Uterus (tissue), 4 donors: ENCODE measurements at places on chromosomes 12 and 14. TPM values are rescaled to one million over a fixed set of nuclear protein-coding genes. Genes with fewer than 3 reads are reported as not detected.

DNA sequence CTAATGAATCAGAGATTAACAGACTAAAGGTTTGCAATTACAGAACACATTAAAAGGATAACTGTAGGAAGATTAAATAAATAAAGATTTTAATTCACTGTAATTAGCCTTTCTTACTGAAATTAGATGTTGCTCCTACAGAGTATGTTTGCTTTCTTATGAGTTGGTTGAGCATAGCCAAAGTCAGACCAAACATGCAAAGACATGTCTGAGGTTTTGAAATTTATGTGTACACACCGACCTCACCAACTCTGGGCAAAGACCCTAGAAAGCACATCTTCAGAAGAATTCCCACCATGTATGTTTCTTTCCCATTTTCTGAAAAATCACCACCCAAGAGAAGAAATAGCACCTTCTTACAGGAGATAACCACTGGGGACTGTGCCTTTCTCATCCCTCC is 159.2 kb downstream of the PAX9 start:
- no peak for DNase-seq

DNA sequence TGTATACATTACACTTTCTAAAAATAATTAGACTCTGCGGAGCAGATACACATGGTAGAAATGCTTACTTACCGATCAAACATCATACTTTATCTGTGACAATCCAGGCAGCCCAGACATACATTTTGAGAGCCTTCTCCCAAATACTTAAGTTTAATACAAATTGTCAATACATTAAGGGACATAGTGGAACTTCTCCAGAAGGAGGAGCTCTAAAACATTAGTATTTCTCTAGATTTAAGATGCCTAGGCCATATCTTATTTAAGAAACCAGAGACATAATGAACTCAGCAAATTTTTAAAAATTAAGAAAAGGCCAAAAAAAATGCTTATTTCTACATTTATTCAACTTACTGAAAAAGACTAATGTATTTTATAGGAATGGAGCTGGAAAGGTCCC is 16.1 kb downstream of the ACSM4 start:
- no peak for DNase-seq

HCAR2 gene
- not detected for total RNA-seq

DNA sequence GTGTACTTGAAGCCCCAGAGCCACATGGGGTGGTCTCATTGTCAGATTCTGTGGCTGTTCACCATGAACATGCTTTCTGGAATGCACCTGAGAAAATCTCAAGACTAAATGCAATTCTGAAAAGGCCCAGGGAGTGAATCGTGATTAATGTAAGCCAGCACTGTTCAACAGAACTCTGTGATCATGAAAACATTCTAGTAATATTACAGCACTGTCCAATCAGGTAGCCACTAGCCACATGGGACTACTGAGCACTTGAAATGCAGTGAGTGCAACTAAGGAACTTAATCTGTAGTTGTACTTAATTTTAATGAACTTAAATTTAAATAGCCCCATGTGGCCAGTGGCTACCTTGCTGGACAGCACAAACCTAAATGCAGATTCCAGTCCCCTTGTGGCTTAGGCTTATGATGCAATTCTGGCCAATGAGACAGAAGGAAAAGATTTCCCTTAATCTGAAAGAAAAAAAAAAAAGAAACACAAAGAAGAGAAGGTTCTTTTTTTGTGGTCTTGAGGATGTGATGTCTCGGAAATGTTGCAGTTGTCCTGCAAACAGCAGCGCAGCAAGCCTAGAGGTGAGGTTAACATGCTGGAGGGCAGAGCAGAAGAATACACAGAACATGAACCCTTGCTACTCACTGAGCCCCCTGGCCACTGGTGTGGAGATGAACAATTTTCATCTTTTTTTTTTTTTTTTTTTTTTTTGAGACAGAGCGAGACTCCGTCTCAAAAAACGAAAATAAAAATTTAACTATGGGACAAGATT is 48.2 kb downstream of the SPPL3 start:
- no peak for DNase-seq

DNA sequence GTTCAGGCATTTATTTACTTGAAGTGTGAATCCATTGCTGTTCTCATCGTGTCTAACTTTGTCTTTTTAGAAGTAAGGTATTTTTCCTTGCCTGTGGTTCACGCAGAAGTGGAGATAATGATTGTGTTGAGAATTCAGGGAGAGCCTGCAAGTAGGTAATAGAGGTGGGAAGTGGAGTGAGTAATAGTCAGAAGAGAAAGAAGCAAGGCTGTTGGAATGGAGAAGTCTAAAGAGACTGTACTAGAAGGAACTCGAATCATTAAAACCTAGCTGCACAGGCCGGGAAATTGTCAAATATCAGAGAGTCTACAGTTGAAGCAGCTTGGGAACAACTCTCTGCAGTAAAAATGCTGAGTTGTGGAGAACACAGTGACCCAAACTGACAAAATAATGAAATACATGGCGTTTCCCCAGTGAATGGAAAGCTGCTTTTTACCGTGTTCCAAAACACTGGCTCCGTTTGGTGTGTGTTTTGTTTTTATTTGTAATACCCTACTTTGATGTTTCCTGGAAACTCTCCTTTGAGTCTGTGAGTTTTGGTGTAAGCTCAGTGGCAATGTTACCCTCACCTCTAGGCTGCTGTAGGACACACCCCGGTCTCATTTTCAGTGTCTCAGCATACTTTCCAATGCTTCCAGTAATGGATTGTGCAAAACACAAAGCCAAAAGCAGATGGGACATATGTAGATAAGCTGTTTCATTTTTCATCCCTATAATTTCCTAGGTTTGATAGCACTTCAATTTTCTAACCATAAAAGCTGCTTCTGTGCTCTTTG is 146.6 kb downstream of the CRADD start:
- DNase-seq, result no peak

DNA sequence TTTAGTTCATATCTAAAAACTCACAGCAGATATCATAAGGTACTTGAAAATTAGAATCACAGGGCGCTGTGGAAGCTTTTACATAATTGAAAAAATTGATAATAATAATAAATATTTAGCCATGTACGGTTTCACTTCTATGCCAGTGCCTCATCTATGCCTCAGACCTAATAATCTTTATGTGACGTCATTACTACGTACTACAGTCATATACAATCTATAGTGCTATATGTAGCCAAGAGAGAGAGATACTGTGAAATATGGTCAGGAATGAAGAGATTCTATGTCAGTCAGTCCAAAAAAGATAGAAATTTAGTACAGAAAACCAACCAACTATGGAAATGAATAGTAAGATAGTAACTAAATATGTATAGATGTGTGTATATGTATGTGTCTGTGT is 1010.5 kb downstream of the NRXN3 start:
- no peak for DNase-seq

ZFHX2 gene
- total RNA-seq, result not detected

DNA sequence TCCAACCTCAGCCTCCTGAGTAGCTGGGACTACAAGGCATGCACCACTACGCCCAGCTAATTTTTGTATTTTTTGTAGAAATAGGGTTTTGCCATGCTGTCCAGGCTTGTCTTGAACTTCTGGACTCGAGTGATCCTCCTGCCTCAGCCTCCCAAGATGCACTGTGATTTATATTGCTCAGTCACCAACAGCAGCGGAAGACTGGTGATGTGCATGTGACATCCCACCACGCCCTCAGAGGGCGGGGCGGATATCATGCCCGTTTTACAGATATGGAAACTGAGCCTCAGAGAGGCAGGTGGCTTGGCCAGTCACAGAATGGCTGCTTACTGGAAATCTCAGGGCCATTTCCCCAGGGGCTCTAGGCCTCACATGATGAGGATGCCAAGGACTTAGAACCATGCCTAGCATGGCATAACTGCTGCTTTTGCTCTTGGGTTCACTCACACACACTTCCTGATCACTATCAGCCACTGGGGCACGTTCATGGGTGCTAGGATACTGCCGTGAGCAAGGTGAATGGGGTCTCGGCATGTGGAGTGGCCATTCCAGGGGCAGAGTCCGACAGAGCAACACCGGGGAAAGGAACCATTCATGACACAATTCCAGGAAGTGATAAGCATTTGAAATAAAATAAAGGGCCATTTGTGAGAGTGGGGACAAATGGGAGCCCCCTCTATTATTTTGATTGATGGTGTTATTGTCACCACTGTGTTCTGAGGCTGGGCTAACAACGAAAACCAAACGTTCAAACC is 31.9 kb downstream of the RBM19 start:
- no peak for DNase-seq

OASL gene
- 0.82 TPM for total RNA-seq

DNA sequence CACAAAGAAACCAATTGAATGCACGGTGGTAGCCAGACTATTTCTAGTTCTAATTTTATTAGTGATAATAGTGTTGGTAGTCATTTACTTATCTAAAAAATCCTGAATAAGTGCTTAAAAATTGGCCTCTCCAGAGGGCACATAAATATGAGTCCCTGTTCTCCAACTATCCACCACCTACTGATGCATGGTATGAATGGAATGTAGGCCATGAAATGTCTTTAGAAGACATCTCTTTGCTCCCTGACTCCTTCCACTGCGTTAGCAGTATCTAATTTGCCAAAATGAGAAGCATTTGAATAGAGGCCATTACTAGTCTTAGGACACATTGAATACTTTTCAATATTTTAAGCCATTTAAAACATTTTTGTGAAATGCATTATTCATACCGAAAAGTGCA is 261.7 kb downstream of the LRFN5 start:
- no peak for DNase-seq

DNA sequence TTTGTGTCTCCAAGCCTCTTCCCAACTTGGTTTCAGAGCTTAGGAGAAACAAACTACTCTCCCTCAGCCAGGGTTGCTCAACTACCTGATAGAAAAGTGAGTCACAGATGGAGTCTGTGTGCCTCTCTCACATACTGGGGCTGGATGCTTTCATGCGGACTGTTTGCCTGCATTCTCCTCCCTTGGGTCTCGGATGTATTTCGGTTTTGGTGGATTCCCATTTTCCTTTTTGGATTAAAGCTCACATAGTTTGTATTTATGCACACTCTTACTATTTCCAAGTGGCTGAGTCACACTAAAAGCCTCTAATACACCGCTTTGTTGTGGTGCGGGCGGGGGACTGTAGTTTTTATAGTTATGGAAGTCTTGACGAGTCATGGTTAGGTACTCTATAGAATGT is 505.4 kb downstream of the LRFN5 start:
- no peak for DNase-seq

DNA sequence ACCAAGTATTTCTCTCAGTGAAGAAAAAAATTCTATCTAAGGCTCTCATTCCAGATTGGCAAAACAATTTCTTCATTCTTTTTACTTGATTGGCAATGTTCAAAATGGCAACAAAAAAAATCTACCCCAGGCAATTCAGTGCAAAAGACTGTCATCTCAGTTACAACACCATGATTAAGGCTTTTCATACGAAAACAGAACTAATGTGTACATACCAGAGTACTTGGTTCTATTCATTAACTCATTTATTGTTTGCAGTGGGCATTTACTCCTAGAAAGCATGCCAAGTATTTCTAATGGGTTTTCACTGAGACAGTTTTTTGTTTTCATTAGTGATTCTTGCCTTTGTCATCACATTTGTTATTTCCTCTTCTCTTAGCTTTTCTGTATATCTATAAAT is 33.0 kb downstream of the DBX2 start:
- no peak for DNase-seq

DNA sequence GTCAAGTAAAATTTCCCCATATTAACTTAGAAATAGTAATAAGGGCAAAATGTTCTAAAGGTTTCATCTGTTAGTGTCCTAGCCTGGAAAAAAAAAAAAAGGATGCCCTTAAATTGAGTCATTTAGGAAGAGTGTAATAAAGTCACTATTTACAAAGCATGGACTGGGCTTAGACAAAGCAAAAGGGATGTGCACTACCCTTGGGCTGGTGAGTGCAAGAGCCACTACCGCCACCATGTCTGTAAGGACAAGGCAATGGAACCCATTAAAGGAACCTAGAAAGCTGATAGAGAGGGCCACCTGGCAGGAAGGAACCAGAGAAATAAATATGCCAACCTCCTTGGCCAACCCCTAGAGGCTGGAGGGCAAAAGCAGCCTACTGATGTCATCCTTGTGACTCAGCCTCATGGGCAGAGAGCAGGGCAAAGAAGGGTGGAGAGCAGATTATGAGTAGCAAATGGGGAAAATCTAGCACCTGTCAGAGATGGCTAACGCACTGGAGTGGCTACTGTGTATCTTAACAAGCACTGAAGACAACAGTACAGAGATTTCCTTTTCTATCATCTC is 59.5 kb upstream of the FUT8 start:
- DNase-seq, result no peak

WNT1 gene
- not detected for total RNA-seq

DNA sequence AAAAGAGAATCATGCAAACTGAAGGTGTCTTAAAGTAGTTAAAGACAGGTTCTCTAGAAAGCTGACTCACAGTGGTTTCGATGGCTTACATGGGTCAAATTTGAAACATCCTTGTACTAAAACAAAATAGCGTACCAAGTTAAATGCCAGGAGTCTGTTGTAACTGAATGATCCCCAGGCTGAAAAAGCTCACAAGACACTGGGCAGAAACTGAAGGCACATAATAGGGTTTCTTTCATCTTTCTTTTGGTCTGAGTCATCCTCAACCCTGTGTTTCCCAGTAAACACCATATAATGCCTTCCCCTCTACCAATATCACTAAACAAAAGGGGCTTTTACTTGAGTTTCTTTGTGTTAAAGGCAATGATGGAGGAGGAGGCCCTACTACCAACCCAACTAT is 12.8 kb downstream of the ZFYVE1 start:
- DNase-seq, result no peak

- DNase-seq, result no peak
These were observed 19.4 kb downstream of the TMEM116 start for GRCh38 chr12:111993292-111994150.

BDKRB1 gene
- total RNA-seq, result 3.7 TPM
